ENCODE measurements at places on chromosomes 1 and 21. TPM values are rescaled to one million over a fixed set of nuclear protein-coding genes. Genes with fewer than 3 reads are reported as not detected.

DNA sequence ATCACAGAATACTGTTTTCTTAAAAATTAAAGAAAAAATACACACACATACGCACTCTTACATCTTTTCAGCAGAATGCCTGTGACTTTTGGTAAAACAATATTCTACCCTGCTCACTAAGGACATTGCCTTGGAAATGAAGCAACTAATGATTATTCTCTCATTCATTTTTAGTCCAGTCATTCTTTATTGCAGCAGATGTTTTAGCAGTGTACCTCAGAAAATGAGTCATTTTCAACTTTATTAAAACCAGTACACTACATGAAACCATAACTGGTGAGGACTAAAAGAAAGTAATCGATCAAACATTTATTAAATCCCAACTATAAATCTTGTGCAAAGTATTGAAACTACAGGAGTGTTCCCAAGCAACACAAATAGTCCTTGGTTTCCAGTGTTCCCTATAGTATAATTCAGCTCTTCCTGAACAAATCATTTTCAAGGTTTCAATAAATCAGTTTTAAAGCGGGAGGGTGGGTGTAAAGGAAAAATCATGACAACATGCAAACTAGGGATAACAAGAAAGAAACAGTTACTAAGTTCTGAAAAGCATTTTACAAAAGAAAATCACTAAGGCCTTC is 114.2 kb downstream of the ADGRL4 start:
- no peak for DNase-seq

Gene FCN3
- total RNA-seq = not detected

Gene LCE2A
- total RNA-seq = not detected

- no peak for DNase-seq
Measured at GRCh38 chr21:35198982-35199732, 150.1 kb upstream of the RUNX1 start.

DNA sequence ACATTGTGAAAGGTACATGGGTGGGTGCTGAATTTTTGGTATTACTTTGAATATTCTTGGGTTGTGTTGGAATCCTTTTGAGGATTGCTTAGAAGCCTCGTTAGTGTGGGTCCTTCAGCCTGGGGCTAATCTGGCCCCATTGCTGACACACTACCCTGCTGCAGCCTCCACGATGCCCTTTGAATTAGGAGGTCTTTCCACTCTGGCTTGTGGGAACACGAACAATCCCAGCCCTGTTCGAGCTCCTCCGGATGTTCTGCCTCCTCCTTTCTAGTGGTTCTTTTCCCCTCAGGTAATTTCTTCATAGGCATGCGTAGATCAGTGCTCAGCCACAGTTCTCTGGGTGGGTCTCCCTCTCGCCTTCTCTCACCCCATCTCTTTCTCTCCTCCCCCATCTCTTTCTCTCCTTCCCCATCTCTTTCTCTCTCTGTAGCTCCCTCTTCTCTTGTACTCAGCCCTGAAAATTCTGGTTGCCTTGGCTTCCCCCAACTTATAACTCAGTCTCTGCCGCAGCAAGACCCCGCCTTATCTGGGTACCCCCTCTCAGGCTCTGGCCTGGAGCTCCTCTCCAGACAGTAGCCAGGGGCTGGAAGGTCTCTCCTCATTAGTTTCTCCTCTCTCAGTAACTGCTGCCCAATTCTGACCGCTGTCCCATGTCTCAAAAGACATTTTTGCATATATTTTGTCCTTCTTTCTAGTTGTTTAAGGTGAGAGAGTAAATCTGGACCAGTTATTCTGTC is 46.0 kb upstream of the SLC19A1 start:
- no peak for DNase-seq

Gene LPAR3
- not detected for total RNA-seq

Gene UBL4B
- total RNA-seq = not detected

Gene DDX20
- total RNA-seq = 9.9 TPM

Gene KRTAP21-2
- not detected for total RNA-seq

GRCh38 chr1:108749081-108749480 is 2.6 kb downstream of the STXBP3 start:
- no peak for DNase-seq

DNA sequence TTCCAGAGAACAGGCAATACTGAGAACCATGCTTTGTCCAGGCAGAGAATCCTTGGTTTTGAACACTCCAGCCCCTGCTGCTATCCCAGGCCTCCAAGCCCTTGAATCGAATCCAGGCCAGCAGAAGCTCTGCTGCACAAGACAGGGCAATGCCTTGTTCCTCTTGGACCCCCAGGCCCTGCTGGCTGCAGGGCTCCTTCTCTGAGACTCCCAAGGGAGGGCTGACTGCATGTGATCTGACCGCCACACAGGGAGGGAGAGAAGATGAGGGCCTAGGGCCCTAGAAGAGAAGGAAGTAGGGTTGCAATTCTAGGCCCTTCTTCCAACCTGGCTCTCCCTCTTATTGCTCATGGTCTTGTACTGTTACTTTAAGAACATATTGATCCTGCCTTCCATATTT is 160.6 kb upstream of the EDN2 start:
- DNase-seq = no peak

- DNase-seq = no peak
Measured at GRCh38 chr1:19854866-19855265, 27.3 kb upstream of the OTUD3 start.

Gene NLRP3
- total RNA-seq = 0.15 TPM

GRCh38 chr1:183034682-183035081 is 11.5 kb downstream of the LAMC1 start:
- no peak for DNase-seq

DNA sequence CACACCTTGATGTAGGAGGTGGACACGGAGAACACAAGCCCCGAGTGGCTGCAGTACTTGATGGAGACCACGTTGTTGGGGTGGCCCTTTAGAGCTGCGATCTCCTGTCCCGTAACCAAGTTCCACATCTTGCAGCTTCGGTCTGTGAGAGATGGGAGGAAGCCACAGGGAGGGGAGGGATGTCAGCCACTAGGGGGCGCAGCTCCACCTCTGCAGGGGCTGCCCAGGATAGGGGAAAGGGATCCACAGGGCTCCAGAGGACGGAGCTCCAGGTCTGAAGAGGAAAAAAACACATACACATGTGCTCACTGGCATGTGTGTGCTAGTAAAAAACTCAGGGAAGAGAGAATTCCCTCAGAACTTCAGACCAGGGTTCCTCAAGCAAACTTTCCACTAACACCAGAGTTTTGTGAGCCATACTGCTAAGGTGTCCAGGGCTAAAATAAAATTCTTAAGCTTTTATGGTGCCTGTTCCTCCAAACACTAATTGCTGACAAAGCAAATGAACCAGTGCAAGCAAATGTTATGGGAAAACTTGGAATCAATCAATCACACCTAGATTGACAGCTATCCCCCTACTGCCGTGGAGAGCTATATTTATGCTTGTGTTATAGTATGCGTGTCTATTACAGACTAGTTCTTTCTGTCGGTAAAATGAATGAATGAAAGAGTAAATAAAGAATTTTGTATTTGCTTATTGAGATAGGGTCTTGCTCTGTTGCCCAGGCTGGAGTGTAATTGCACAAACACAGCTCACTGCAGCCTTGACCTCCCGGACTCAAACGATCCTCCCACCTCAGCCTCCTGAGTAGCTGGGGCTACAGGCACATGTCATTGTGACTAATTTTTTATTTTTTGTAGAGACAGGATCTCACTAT is 43.7 kb downstream of the KIF21B start:
- DNase-seq = no peak

DNA sequence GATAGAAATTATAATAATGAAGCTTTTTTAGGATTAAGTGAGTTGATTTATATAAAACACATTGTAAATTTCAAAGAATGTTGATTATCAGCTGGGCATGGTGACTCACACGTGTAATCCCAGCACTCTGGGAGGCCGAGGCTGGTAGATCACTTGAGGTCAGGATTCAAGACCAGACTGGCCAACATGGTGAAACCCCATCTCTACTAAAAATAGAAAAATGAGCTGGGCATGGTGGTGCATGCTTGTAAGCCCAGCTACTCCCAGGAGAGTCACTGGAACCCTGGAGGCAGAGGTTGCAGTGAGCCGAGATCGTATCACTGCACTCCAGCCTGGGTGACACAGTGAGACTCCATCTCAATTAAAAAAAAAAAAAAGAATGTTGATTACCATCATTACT is 18.4 kb downstream of the ADAMTS1 start:
- DNase-seq = no peak

DNA sequence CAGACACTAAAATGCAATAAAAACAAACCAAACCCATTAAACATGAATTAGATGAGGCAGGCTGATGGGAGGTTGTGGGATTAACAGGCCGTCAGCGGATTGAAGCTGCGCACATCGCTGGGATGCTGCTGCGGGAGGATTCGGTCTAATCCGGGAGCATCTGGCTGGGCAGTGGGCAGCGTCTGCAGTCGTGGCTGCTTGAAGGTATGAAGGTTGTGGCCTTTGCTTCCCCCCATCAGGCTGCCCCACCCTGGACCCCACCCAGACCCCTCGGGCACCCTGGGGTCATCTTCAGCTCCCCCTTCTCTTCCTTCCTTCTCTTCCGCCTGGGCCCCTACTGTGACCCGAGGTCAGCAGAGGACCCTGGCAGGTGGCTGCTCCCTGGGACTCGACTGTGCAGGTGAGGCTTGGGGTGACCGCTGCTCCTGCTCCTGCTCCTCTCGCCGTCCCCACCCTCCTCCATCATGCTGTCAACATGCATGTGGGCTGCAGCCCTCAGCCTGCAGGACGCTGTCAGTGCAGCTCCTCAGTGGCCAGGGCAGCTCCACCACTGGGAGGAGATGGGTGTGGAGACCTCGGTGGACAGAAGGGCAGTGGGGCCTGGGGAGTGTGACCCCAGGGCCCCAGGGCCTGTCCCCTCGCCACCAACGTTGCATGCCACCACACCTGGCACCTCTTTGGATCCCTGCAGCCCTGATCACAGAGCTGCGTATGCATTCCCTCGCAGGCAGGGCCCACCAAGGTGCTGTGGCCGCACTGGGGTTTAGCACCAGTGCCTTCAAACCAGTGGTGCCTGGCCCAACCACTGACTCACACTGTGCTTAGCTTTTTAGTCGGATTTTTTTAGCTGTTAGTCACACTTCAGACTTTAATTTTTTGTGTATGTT is 112.2 kb upstream of the COL6A1 start:
- peak; percentile 75 for DNase-seq

- DNase-seq = no peak
Measured at GRCh38 chr1:5938101-5938646, 54.1 kb downstream of the NPHP4 start.

Gene ACTL8
- not detected for total RNA-seq

DNA sequence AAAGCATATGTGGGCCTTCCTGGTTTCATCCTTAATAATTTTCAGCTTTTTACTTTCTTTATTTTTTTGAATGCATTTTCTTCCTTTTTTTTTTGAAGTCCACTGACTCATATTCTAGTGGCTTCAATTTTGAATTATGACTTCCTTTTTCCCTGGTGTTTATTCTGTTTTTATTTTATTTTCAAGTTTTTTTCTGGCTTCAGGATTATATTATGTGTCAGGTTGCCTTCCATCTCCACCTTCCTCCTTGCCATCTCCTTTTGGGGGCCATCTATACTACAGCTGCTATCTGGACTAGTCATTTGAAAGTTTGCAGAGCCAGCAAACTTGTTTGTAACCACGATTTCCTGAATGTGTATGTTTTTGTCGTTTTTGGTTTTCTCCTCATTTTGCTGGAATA is 117.6 kb downstream of the LEPR start:
- DNase-seq = no peak

- DNase-seq = no peak
Measured at GRCh38 chr1:151104630-151105029, 34.1 kb downstream of the GABPB2 start.

DNA sequence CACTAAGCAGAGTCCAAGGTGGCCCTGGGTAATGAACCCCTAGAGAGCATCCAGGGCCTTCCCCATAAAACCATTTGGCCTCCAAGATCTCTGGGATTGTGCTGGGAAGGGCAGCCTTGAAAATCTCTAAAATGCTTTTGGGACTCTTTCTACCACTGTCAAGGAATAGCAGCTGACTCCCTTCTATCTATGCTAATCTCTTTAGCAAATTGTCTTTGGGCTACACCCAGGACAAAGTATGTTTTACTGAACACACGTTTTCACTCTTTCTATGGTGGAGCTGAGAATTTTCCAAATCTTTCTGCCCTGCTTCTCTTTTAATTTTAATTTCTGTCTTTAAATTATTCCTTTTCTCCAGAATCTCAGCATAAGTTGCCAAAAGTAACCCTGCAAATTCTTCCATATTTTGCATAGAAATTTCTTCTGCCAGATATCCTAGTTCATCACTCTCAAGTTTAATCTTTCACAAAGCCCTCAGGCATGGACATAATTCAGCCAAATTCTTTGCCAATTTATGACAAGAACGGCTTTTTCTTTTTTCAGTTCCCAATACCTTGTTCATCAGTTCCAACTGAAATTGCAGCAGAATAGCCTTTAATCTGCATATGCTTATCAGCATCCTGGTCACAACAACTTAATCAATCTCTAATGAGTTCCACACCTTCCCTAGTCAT is 687.0 kb upstream of the ADGRL4 start:
- DNase-seq = no peak

Gene DSCAM
- not detected for total RNA-seq

DNA sequence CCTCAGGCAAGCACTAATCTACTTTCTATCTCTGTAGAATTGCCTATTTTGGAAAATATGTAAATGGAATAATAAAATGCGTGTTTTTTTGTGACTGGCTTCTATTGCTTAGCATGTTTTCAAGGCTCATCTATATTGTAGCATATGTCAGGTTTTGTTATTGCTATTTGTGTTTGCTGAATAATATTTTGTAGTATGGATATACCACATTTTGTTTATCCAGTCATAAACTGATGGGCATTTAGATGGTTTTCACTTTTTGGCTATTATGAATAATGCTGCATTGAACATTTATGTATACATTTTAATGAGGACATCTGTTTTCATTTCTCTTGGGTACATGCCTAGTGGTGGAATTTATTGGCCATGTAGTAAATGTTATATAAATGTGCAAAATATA is 183.3 kb upstream of the ZP4 start:
- DNase-seq = no peak

DNA sequence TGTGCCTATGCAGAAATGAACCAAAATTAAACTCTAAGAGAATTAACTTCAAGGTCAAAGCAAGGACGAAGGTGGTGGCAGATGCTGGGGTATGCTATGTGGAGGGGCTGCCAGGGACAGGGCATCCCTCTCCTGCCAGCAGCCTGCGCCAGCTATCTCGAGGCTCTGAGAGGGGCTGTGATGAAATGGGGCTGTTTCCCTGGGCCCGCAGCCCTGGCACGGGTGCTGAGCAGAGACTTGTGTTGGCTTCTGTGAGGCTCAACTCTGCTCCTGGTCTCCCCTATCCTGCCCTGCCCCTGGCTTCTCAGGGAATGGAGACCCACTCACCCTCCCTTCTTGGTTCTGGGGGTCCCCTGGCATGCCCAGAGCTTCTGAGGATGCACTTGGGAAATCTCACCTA is 41.9 kb upstream of the TIAM1 start:
- DNase-seq = no peak

GRCh38 chr1:58689167-58689566 is 10.7 kb downstream of the MYSM1 start:
- DNase-seq = no peak

DNA sequence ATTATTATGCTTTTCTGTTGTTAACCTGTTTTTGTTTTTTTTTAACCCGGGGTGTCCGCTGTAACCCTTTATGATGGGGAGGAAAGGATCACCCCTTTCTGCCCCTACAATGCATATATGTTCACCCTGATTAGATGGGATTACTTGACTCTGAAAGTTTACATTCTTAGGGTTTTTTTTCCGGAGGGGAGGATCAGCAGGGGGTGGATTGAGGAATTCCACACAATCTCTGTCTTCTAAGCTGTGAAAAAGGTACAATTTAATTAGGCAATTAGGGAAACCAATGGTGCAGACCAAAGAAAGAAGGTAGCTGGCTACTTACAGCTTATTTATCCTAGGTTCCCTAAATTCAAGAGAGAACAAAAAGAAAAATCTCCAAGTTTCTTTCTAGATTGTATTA is 58.3 kb downstream of the EDEM3 start:
- DNase-seq = no peak
